NCI-H2029 (cell line): ENCODE measurements at places on chromosomes 7 and 10.

DNA sequence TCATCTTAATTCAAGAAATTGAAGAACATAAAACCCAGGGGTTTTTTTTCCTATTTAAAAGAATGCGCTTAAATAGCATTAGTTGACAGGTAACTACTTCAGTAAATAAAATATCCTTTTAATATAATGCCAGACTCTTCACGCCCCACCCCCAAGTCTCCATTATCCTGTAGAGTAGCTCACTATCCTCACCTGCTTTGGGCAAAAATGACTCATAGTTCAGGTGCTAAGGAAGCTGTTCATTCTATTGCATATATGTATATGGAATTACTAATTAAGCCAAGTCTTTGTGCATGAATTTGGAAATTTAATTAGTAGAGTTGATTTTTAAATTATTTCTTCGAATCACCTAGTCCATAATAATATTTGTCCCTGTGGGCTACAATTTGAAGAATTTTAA is 656.8 kb upstream of the ANKRD30A start:
- DNase-seq = no peak

DNA sequence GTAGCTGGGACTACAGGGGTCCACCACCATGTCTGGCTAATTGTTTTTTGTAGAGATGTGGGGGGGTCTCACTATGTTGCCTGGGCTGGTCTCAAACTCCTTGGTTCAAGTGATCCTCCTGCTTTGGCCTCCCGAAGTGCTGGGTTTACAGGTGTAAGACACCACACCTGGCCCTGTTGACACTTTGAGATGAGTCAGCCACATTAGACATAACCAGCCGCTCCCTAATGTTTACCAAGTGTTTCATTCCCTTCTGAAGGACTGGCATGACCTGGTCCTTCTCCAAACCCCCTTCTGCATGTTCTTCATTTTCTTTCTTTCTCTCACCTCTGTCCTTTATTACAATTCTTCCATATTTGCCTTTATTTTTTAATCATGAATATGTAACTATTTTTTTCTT is 67.8 kb downstream of the TAF3 start:
- DNase-seq = peak; percentile 23

GRCh38 chr10:67771200-67771599 is 66.8 kb downstream of the DNAJC12 start:
- no peak for DNase-seq

DNA sequence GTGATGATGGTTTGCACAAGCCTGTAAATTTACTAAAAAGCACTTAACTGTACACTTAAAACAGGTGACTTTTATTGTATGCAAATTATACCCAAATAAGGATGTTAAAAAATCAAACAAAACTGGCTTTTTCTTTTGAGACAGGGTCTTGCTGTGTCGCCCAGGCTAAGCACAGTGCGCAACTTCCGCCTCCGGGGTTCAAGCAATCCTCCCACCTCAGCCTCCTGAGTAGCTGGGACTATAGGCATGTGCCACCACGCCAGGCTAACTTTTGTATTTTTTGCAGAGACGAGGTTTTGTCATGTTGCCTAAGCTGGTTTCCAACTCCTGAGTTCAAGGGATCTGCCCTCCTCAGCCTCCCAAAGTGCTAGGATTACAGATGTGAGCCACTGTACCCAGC is 77.7 kb downstream of the DNAJC1 start:
- no peak for DNase-seq

DNA sequence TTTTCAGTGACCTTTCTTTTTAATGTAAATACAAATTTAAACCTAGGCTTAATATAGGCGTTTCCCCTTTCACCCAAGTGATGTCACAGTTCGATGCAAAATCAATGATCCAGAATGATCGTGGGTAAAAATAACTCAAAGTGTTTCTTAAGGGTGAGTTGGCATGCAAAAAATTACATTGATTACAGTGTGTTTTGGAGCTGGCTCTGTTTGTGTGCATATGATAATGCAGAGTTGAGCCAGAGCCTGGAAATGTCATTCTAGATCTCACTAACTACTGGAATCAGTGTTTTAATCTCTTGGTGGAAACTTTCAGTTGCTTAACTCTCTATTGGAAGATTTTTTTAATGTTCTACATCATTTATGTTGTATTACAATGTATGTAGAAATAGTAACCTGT is 72.5 kb upstream of the MXI1 start:
- DNase-seq = no peak

DNA sequence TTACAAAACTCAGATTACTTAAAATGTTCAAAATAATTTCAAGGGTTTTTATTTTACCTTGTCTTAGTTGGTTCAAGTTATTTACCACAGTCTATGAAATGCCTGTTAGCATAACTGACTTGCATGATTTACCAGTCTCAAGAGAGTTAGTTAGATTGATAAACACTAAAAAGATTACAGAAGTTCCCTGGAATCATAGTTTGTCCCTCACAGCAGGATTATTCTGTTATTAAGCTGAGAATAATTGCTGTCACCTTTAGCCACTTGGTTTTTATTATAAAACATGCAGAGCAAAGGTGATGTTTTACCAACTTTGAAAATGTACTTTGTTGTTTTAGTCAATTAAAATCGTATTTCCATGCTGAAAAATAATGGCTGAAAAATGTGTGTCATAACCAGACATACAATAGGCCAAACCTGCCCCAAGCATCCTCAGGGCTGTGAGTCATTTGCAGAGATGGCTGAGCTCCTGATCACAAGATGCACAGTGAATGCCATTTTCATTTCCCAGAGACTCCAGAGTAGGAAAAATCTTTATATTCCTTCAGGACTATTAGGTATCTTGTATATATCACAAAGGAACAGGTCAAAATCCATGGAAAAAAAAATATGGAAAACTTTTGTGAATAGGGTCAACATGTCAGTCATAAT is 87.8 kb upstream of the DKK1 start:
- DNase-seq = no peak

DNA sequence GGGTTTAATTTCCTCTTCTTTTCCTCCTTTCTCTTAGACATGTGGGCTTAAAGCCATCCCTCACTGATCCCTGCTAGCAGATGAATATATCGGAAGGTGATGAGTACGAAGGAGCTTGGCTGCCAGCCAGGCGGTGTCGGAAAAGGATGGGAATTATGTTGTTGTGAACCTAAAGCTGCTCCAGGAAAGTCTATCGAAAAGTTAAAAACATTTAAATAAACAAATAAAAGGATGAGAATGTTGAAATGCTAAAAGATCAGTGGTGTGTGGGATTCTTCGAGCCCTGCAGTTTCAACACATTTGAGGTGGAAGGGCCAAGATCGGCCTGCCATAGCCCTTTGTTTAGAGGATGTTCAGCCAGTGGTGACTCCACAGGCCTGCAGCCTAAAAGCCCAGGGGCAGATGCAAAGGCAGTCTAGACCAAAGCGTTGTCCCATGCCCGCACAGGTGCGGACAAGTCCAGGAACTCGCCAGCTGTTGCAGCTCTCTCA is 107.9 kb downstream of the JCAD start:
- no peak for DNase-seq

- no peak for DNase-seq
Measured at GRCh38 chr7:45033261-45033930, 33.4 kb downstream of the CCM2 start.

DNA sequence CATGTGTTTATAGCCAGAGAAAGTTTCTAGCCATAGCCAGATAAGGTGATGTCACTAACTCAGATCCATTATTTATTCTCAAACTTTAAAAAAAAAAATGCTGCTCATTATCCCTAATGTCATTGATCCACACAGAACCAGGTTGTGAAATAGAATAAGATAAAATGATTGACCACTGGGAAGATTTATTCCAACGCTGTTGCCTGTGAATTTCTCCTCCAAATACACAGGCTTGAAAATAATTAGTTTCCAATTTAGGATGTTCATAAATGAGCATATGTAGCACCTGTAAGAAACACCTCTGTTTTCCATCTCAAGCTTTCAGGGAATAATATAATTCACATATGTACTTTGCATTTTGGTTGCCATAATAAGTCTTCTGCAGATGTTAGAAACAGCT is 283.1 kb upstream of the DKK1 start:
- no peak for DNase-seq

DNA sequence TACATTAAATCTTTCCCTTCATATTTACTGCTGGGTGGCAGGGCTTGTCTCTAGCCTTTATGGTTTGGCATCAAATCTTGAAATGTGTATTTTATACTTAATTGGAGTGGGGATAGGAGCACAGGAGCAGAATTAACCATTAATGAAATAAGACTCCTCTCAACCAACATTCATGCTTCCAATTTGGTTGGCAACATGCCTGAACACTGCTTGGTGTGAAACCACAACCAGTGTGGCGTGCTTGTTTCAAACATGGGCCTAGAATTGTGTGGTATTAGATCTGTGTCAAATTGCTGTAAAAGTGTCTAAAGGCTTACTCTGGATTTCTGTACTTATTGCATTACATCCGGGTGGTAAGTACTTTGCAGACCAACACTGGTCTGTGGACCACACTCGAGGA is 25.1 kb upstream of the VPS41 start:
- DNase-seq = peak; percentile 40

DNA sequence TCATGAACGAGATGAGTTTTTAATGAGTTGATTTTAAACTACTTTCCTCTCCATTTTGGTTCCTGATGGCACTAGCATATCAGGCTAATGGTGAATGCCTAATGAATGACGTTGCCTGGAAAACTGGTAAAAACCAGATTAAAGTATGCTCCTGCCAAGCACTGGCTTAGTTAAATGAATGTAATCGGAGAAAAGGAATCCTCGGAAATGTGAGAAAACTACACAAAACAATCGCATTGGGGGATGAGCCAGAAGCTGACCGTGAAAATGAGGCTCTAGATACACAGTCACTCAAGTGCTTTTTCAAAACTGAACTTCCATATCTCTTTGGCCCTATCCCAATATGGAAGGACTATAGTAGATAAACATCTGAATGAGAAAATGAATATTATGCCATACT is 153.8 kb upstream of the COL1A2 start:
- no peak for DNase-seq

- no peak for DNase-seq
Measured at GRCh38 chr7:138610671-138611170, 90.4 kb downstream of the SVOPL start.

DNA sequence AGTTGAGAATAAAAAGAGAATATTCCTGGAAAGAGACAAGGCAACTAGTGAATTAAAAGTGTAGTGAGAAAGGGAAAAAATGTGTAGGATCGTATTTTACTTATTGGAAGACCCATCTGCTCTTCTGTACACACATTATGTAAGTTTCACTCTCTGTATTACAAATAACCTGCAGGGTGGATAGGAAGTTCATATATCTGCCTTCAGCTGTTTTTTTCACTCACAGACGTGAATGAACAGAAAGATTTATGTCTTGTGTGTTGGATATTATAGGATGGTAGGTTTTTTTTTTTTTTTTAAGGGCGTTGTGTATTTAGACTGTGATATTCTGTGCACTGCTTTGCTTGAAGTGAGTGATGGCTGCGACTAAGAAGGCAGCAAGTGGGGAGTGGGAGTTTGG is 266.5 kb downstream of the AUTS2 start:
- DNase-seq = no peak

GRCh38 chr7:124667312-124668153 is 98.1 kb downstream of the GPR37 start:
- no peak for DNase-seq

DNA sequence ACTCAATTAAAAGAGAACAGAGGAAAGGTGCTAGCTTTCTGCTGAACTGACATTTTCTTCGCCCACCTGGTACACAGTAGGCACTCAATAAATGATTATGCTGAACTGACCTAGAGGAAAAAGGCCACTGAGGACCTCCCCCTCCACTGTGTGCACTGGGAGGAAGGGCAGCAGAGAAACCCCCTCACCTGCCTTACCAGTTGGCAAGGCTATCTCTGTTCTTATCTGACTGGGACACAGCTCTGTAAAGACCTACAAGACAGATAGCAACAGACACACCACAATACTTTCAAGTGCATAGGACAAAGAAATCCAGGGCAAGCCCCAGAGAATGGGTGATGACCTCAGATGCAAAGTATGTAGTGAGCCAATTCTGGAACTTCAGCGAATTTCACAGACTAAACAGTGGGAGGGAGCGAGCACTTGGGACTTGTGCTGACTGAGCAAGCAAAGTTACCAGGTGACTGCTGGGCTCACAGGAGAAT is 30.4 kb downstream of the PDLIM1 start:
- DNase-seq = no peak

DNA sequence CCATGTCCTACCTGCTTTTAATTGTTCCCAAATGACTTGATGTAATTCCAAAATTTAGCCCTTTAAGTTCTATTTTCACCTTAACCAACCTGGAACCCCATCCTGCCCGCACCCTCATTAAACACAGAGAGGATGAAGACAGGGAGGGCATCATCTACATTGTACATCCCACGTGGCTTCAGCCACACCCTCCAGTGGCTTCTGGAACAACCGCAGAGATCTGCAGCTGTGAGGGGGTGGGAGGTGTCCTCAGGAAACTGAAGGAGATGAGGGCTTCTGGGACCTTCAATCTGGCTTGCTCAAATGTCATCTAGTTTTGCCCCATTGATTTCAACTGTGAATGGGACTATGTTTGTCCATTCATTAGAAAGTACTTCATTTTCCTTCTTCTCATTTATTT is 39.0 kb downstream of the AKR1B1 start:
- DNase-seq = no peak

GRCh38 chr10:3480281-3480989 is 304.6 kb downstream of the KLF6 start:
- DNase-seq = no peak

DNA sequence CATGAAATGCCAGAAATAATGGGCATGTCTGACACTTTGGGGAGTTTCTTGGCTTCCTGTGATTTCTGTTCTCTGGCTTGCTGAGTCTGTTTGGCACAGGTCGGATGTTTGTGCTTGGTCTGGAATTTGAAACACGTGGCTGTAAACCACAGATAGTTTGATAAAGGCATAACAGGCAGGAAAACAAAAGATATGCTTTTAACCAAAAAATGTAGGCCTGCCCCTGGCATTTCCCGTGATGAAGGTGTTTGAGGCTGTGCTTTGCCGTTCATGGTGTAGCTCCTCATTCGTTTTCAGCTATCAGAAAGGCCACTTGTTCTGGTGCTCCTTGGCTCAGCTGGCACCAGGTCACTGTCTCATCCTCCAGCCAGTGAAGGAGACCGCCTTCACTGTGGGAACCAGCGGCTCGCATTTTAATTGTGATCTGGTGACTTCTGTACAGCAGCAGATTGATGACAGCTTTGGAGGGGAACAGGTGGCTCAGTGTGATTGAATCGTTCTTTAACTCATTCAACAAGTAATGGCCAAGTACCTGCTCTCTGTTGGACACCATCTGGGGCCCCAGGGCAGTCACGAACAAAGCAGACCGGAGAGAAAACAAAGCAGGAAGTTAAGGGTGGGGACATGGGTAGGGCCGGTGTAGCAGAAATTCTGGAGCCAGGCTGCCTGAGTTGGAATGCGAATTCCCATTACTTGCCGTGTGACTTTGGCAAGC is 111.5 kb downstream of the CCNY start:
- DNase-seq = no peak
